ENCODE measurements at places on chromosomes 7 and 10.

GRCh38 chr7:2411049-2411448, 7.6 kb downstream of the CHST12 start:
- DNase-seq: no peak

DNA sequence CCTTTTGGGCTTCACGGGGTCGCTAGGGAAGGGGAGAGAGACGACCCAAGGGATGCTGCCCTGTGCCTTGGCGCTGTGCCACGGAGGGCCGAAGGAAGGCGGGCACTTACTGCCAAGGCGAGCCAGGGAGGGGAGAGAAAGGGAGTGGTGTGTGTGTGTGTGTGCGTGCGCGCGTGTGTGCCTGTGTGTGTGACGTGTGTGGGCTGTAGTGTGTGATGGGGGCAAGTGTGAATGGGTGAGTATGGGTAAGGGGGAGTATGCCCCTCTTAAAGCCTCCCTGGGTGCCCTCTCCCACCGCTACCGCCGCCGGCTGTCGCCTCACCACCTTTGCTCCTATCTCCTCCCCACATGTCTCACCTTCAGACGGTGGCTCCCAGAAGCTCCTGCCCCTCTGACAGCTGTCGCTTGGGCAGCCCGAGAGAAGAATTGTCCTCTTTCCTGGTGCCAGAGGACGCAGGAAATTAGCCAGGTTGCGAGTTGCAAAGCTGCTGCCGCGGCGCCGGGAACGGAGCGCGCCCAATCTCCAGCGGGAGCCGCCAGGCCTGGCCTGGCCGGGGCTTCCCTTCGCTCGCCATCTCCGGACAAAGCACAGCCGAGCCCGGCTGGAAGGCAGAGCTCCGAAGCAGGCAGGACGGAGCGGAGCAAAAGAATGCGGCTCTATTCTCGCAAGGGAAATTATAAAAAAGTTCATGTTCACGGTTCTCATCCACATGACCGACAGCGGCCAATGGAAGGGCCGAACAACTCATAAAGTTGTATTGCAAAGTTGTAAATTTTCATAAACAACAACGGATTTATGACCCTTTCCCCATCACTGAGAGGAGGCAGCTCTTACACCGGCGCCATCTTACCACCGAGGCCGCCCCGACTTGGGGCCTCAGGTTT, at the start of gene HOXA3:
TSS of gene HOXA3 (minus strand) at position 653 of the 885 bp plus-strand sequence. CDS start 41,943 bp downstream, outside the sequence.
- DNase-seq: peak; percentile 6

DNA sequence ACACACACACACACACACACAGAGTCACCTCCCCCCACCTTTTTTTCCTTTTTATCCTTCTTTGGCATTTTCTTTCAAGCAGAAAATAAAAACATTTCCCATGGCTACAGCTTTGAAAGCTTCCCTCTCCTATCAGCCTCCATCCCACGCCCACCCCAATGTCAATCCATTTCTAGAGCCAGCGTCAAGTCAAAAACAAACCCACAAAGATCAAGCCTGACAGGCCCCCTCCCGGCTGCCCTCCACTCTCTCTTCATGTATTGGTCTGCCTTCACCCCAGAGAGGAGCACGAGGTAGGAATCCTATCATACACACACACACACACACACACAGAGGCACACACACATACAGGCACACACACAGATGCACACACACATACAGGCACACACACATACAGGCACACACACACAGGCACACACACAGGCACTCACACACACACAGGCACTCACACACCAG, 8.0 kb upstream of the TNRC18 start:
- no peak for DNase-seq

DNA sequence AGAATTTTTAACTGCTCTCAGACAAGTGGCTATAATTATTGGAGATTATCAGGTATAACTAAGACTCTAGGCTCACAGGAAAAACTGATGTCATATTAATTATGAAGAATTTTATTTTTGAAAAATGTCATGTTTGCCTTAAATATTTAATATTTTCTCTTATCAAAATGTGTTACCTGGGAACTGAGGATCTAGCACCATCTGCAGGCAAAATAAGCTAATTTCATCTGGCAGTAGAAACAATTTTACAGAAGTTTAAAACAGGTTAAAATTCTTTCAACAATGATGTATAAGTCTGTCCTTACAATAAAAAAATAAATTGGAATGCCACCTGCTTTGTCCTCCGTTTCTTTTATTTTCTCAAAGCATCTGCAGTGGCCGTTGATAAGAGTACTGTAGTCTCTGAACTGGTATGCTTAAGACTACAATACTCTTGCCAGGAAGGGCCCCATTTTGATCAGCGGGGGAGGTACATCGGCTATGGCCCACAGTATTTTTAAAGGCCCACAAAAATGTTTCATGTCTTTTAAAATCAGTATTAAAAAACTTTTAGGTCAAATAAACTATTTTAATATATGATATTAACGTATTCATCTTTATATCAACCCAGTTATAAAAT, 81.3 kb downstream of the VWDE start:
- DNase-seq: peak; percentile 21

DNA sequence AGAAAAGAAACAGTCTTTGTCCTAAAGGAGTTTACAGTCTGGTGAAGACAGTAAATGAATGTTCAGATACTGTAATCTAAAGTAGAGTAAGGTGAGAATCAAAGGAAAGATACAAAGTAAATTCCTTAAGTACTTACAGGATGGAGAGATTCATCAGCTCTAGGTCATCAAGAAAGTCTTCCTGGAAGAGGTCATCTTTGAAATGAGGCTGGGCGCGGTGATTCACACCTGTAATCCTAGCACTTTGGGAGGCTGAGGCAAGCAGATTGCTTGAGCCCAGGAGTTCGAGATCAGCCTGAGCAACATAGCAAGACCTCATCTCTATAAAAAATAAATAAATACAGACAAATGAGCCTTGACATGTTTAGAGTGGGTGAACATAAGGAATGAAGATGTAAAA, 18.3 kb downstream of the FHIP2A start:
- no peak for DNase-seq

DNA sequence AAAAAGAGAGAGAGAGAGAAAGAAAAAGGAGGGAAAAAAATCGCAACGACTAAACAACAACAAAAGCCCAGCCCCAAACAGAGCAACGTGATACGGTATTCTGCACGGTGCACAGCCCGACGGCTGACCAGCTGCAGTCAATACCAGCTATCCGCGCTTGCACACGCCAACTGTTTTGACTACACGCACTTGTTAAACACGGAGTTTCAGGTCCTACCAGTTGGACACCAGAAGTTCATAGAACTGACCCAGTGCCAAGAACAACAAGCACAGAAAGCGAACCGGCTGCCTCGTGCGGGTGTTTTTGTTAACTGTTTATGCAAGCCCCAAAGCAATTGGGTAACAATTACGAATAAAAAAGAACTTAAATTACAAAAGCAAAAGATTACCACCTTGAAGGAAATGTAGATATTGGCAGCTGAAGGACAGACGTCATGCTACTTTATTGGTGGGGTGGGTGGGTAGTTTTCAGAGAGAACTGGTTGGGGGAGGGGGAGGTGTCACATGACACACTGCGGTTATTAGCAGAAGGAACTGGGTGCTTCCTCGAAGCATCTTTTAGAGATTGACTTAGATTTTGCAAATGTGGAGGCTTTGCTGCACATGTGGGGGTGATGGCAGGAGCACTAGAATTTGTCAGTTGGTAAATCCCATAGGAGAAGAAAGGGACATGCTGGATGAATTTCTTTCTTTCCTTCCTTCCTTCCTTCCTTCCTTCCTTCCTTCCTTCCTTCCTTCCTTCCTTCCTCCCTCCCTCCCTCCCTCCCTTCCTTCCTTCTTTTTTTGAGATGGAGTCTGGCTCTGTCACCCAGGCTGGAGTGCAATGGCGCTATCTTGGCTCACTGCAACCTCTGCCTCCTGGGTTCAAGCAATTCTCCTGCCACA, 110.6 kb upstream of the EFCAB10 start:
- DNase-seq: peak; percentile 67

- DNase-seq: no peak
Measured at GRCh38 chr10:86538547-86538946, 17.0 kb upstream of the WAPL start.

DNA sequence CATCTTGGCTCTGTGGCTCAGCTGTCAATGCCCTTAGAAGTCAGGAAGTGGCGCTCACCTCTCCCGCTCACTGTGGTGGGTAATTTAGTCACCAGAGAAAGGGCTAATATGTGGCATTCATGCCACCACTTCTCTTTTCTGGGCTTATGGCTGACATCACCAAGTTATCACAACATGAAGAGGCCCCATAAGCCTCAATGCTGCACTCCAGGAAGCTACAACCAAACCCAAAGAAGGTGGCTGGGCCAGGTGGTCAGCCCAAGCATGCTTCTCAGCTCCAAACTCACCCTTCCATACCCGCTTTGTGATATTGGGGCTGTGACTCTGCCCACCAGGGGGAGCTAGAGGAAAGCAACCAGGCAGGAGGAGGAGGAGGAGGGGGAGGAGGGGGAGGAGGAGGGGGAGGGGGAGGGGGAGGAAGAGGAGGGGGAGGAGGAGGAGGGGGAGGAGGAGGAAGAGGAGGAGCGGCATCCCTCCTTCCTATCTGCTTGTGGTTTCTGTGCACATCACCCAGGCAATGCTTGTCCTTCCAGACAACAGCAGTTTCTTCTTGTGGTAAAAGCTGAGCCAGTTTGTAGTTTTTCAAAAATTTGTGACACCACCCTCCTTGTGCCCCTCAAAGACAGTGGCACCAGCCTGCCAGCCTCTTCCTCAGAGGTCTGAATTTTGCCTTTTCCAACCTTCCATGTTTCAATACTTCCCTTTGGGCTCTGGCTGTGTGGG, 42.1 kb downstream of the CYP26A1 start:
- DNase-seq: peak; percentile 92

GRCh38 chr10:59967079-59967478, 60.7 kb upstream of the CCDC6 start:
- DNase-seq: peak; percentile 12

DNA sequence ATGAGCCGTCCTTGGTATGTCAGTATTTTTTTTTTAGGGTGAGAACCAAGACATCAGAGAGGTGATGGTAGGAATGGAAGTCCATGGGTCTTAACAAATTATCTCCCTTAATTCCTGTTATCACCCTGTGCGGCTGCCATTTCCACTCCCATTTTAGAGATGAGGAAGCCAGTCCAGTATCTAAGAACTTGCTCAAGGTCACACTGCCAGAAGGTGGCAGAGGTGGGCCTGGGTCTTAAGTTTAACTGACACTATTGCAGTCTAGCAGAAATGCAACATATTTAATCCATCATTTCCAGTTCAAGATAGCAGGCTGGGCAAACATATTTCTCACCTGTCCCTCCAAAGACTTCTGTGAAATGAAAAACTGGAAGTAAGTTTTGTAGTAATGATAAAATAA, 108.3 kb downstream of the GLI3 start:
- peak; percentile 45 for DNase-seq

DNA sequence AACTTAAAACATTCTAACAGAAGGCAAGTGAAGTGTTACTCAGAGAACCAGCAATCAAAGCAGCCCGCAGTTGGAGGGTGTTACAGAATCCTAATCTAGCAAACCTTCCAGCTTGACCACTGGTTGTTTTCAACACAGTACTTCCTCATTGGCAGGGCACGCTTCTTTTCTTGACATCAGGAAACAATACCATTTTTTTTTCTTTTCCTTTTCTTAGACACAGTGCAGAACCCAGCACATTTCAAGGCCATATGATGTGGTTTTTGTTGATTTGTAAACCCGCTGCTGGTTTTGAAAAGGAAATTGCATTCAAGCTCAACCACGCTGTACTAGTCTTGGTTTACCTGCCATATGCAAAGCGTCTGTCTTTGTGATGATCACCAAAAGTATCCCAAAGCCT, 33.4 kb downstream of the RHOBTB1 start:
- no peak for DNase-seq

- no peak for DNase-seq
Measured at GRCh38 chr10:3048119-3049019, 19.0 kb upstream of the PFKP start.

DNA sequence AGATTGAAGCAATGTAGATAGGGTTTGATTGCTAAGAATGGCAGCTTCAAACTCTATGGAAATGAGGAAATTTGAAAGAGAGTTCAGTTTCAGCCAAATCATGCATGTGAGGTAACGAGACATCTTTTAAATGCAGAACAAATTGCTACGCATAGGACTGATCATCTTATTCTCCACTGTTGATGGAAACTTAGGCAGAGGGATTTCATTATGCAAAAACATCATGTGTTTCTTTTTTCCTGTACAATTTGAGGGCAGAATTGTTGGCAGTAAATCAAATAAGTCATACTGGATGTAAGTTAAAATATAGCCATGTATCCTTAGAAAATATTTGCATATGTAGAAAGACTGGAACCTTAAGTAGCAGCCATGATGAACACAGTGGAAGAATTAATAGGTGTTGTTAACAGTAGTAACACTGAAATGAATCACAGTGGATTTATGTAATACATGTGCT, 327.4 kb downstream of the CDK14 start:
- DNase-seq: no peak

- no peak for DNase-seq
Measured at GRCh38 chr7:128673571-128673970, 1.5 kb downstream of the GARIN1A start.

DNA sequence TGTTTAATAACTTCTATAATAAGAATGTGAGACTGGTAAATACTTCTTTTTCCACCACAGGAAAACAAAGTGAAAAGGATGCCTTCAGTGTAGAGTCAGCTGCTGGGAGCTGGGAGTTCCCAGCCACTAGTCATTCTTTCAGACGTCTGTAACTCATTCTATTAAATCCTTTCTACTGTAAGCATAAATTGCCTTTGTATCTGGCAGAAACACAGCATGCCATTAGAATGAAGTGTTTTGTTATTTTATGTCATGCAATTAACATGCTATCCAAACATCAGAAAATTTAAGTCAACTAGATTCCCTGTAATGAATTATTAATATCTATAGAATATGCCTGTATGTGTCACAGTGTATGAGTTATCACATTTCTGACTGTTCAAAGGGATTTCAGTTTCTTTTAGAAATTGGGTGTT, 14.3 kb downstream of the BPGM start:
- no peak for DNase-seq

Measured in GM23338 (cell line).